Motor neuron (in vitro differentiated cells): ENCODE measurements at places on chromosomes 6 and 20. TPM values are rescaled to one million over a fixed set of nuclear protein-coding genes. Genes with fewer than 3 reads are reported as not detected.

GRCh38 chr20:63029358-63030121 is 22.8 kb upstream of the BHLHE23 start:
- ATAC-seq, result no peak

DNA sequence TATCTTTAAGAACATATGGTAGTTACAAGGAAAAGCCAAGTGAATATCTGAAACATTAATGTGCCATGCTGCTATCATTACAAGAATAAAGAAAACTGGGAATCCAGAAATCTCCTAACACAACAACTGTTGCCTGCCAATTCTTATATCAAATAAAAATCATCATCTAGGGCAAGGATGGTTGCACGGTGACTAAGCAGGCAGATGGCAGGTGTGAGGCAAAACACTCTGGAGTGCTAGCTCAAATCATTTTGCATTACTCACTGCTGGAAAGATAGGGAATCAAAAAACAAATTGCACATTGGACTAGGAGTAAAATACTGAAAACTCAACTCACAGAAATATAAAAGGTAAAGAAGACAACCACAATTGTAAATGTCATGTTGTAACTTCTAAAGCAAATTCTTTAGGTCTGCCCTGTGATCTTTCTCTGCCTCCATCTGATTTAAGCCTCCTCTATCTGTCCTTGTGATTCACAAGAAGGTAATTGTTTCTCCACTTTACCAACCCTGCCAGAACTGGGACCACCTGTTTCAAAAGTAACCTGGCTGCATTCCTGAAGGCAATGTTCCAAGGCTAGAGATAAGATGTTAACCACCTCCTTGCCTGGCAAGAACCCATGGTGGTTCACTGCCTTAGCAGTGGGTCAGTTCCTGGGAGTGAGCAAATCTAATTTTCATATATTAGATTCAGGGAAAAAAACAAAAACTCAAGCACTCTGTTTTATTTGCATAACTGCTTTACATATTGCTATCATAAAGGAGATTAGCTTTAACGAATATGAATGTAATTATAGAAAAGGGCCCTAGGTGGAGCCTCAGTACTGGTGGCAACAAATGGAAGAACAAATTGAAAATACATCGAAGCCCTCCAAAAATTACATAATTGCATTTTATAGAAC is 33.1 kb upstream of the LCA5 start:
- ATAC-seq, result no peak

DNA sequence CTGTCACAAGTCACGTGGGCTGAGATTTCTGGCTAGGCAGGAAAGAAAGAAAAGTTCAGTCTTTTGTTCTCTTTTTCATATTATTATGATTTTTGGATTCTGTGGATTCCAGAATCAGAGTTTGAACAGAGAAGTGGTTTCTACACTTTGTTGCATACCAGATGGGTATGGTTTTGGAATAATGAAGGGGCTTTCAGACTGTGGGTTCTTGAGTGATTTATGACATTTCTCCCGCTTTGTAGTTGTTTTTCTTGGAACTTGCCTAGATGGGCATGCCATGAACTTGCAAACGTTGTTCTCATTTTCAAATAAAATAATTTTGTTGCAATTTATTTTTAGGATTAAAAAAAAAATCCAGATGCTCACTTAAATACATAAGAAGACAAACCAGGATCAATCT is 34.4 kb downstream of the CBFA2T2 start:
- ATAC-seq, result no peak

- ATAC-seq, result no peak
These were observed 253.2 kb upstream of the PLN start for GRCh38 chr6:118294906-118295305.

- no peak for ATAC-seq
These were observed 144.6 kb downstream of the MTHFD1L start for GRCh38 chr6:151010071-151010470.

GRCh38 chr20:50594591-50595432 is 84.6 kb downstream of the PTPN1 start:
- ATAC-seq, result peak; percentile 40

GRCh38 chr6:4192627-4193026 is 57.3 kb upstream of the ECI2 start:
- ATAC-seq, result no peak

- ATAC-seq, result no peak
These were observed 9.5 kb upstream of the PARD6B start for GRCh38 chr20:50721881-50722281.

- ATAC-seq, result no peak
These were observed 33.6 kb upstream of the FUCA2 start for GRCh38 chr6:143545165-143545564.

- ATAC-seq, result no peak
These were observed 2.0 kb upstream of the SDC4 start for GRCh38 chr20:45350217-45350616.

GRCh38 chr20:54668271-54669039 is 193.1 kb downstream of the DOK5 start:
- no peak for ATAC-seq

- ATAC-seq, result no peak
These were observed 16.6 kb downstream of the NRSN2 start for GRCh38 chr20:363319-364078.

DNA sequence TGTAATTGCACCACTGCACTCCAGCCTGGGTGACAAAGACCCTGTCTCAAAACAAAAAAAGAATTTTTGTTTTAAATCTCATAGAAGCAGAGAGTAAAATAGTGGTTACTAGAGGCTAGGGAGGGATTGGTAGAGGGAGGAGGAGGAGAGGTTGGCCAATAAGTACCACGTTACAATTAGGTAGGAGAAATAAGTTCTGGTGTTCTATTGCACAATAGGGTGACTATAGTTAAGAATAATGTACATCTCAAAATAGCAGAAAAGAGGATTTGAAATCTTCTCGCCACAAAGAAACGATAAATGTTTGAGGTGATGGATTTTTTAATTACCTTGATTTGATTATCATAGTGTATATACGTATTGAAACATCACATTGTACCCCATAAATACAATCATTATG is 27.1 kb upstream of the TOP1 start:
- ATAC-seq, result no peak

- ATAC-seq, result peak; percentile 15
These were observed at the start of gene TMEM151B for GRCh38 chr6:44269921-44270525. TSS of gene TMEM151B (plus strand) at chr6:44270450. CDS start at chr6:44270743, 293 bp downstream.

The BTN1A1 gene
- 0.22 and 0.62 TPM in 2 replicates for total RNA-seq

The MED20 gene
- total RNA-seq, result 12.4 and 13.3 TPM in 2 replicates

The PROKR2 gene
- total RNA-seq, result 0.17 and 0.27 TPM in 2 replicates

GRCh38 chr6:40319124-40319523 is 268.0 kb downstream of the LRFN2 start:
- ATAC-seq, result no peak

The AGPAT1 gene
- 78.5 and 84.4 TPM in 2 replicates for total RNA-seq

The ULBP1 gene
- 1.6 and 1.7 TPM in 2 replicates for total RNA-seq

DNA sequence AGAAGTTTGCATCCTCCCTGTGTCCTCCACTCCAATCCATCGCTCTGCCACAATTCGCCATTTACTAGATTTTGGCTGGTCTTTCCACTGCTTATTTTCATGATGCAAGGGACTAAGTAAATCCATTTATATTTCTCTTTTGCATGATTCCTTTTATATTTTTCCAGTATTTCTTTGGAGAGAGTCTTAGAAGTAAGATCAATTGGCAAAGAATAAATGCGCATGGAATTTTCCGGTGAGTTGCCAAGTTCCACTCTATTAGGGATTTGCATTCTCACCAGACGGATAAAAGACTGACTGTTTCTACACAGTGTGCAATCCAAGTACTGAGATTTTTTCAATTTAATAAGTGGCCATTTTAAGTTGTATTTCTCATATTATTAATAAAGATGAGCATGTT is 91.7 kb upstream of the PHACTR3 start:
- no peak for ATAC-seq

DNA sequence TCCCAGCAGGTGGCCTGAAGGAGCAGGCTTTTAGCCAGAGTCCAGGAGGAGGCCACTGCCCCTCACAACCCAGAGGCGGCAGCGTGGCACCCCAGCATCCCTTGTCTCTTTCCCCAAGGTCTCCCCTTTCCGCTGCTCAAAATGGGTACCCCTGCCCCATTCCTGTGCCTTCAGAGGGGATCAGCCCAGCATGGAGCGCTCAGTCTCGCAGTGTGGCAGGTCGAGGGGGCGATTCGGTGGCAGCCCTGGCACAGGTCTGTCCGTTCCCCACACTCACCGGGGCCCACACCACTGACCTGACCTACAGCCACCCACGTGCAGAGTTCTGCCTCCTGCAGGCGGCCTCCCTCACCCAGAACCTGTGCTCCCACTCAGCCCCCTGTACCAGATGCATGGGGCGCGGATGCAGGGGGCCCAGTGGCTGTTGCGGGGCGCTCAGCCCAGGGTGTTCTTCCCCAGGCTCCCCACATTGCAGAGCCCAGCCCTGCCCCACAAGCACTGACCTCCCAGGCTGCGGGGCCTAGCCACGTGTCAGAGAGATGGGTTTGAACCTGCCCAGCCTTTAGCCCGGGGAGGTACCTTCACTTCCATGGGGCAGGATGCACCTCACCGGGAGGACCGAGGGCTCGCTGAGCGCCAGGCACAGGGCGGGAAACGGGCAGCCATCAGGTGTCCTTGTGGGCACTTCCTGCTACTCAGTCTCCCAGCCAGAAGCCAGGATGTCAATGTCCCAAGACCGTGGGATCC is 41.8 kb downstream of the DSTN start:
- ATAC-seq, result peak; percentile 8
